ENCODE measurements at places on chromosomes 12 and 14.
A peak's percentile ranks its signal among the peaks of the same experiment; 100 is the strongest.

- DNase-seq: no peak
These were observed 57.0 kb downstream of the TEAD4 start for GRCh38 chr12:3016191-3016590.

- DNase-seq: no peak
These were observed 7.3 kb downstream of the VAMP1 start for GRCh38 chr12:6463216-6463615.

GRCh38 chr14:94312481-94313246 lies 10.5 kb downstream of the SERPINA6 start:
- no peak for DNase-seq

DNA sequence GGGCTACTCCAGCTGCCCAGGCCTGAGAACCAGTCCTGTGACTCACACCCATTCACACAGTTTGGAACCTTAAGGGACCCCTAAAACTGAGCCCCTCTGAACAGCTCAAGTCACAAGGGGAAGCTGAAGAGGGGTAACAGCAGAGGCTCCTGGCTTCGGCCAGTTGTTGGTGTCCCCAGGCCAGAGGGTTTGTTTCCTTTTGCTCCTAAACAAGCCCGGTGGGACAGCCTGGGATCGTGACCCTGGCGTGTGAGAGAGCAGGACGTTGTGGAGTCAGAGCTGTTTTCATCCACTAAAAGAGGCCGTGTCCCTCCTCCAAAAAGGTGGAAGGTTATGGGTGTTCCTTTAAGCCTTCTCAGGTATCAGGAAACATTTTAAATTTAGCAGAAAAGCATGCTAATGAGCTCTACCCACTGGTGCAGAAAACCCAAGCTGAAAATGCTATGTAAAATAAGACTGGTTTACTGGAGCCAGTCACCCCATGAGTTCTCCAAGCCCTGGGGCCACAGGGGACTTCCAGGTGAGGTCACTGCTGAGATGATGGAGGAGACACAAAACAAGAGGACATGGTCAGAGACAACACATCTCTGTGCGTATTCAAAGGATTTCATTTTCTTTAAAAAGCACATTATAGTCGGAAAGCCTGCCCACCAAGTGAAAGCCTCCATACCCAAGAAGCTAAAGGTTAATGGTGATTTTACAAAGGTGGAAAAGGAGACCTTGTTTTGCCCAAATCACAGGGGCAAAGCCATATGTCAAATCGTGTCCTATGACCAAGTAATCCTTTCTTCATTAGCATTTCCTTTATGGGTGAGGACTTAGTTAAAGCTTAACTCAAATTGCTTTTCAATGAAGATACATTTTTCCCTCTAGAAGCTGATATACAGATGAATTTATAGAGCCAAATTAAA lies 14.1 kb downstream of the PRKAB1 start:
- no peak for DNase-seq

- DNase-seq: no peak
These were observed 64.5 kb upstream of the DDX11 start for GRCh38 chr12:31008961-31009840.

DNA sequence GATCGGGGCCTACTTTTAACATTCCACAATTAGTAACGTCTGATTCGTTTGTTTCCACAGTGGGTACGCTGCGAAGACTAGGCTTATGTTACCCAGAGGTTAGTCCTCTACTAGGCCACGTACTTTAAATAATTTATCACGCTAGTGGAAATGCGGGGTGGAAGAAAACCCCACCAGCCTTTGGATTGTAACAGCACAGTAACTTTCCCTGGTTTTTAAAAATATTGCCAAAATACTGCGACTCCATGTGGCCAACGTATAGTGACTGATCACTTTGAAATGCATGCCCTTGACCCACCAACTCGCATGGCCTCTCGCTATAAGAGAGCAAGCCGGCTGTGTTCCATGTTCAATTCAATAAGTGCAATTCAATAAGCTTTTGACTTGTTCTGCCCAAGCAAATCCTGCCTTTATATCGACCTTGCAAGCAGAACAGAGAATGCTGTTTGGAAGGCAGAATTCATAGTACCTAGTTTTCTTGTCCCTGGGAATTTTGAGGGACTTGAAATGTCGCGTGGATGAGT lies 882 bp upstream of the GTF2A1 start:
- DNase-seq: no peak

GRCh38 chr12:13071305-13072280 lies 27.4 kb downstream of the FAM234B start:
- no peak for DNase-seq

GRCh38 chr12:92362126-92362525 lies 216.5 kb upstream of the BTG1 start:
- no peak for DNase-seq

- DNase-seq: peak; percentile 22
These were observed 24.8 kb downstream of the CLECL1 start for GRCh38 chr12:9707864-9708808.

- DNase-seq: no peak
These were observed 49.9 kb downstream of the HELB start for GRCh38 chr12:66352197-66352596.

DNA sequence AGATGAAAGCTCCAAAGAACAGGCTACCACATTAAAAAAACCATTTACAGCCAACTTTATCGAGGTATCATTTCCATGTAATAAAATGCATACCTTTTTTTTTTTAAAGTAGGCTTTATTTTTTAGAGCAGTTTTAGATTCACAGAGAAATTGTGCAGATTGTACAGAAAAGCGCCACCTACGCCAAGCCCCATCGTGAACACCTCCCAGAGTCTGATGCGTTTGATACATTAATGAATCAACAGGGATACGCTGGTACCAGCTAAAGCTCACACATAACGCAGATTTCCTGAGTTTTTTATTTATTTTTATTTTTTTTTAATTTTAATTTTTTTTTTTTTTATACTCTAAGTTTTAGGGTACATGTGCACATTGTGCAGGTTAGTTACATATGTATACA lies 129.9 kb downstream of the KIF26A start:
- no peak for DNase-seq
